OCI-M1 (cell line): ENCODE measurements at places on chromosomes 5 and 9.

DNA sequence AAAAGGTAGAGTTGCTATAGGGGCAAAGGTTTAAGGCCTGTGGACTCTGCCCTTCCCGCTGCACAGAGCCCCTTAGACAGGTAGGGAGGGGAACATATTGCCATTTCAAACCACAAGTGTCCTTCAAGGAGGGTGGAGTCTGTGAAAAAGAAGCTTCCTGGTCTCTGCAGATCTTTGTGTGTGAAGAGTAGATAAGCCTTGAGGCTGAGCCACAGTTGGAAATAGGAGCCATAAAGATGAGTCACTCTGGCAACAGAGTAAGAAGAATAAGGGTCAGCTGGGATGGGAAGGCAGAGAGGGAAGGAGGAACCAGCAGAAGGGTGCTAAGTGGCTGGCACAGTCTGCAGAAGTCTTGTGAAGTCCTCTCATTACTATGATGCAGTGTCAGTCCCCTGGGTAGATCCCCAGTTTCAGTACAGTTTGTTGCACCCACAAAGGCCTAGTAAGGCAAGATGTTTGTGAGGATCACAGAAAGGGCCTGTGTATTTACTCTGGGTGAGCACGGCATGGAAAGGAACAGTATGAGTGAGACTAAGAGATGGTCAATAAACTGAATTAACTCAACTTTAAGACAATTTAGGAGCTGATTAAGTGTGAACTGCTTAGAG lies 18.1 kb downstream of the GRXCR2 start:
- DNase-seq, result peak; percentile 98

- DNase-seq, result peak; percentile 22
Observed at GRCh38 chr9:37995961-37996818, 72.8 kb downstream of the SHB start.

GRCh38 chr9:131394464-131395156 lies 724 bp downstream of the PRRC2B start:
- DNase-seq, result peak; percentile 47

- DNase-seq, result no peak
Observed at GRCh38 chr9:72217306-72217842, 68.1 kb downstream of the GDA start.

DNA sequence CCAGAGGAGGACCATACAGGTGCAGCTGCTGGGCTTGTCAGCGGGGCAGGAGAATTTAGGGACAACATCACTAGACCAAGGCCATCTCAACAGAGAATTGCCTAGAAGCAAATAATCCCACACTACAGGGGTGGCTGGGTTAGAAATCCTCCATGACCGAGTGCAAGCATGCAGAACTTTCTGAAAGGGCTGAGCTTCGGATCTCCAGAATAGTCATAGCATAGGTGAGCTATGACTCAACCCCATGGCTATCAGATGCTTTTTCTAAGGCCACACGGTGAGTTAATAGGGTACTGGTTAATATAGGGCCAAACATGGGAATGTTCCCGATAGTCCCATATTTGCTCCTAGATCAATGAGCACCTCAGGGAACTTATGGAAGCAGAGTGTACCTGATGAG lies 4.2 kb downstream of the KCNIP1 start:
- no peak for DNase-seq

- DNase-seq, result no peak
Observed at GRCh38 chr5:113040672-113041260, 64.2 kb downstream of the DCP2 start.

DNA sequence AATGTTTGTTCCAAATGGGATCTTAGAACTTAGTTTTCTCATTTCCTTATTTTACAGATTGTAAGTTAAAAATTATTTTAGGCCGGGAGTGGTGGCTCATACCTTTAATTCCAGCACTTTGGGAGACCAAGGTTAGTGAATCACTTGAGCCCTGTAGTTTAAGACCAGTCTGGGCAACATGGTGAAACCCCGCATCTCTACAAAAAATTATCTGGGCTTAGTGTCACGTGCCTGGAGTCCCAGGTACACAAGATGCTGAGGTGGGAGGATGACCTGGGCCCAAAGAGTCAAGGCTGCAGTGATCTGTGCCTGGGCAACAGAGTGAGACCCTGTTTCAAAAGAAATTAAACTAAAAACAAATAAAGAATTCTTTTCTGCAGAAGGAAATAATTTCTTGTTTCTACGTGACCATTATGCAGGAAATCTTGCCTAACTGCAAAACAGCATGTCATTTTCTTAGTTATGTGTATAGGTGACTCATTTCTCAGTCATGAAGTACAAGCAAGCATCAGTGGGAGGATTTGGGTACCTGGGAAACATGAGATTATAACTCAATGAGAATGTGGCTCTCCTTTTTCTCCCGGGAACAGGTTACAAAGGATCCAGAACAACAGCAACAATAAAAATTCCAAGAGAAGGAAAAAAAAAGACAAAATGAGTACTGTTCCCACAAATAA lies 375.1 kb upstream of the ST8SIA4 start:
- no peak for DNase-seq

- DNase-seq, result no peak
Observed at GRCh38 chr5:125484272-125484741, 737.9 kb upstream of the ZNF608 start.

GRCh38 chr5:95720094-95720786 lies 10.9 kb upstream of the RHOBTB3 start:
- DNase-seq, result no peak

- DNase-seq, result no peak
Observed at GRCh38 chr5:3780907-3781306, 185.3 kb downstream of the IRX1 start.

DNA sequence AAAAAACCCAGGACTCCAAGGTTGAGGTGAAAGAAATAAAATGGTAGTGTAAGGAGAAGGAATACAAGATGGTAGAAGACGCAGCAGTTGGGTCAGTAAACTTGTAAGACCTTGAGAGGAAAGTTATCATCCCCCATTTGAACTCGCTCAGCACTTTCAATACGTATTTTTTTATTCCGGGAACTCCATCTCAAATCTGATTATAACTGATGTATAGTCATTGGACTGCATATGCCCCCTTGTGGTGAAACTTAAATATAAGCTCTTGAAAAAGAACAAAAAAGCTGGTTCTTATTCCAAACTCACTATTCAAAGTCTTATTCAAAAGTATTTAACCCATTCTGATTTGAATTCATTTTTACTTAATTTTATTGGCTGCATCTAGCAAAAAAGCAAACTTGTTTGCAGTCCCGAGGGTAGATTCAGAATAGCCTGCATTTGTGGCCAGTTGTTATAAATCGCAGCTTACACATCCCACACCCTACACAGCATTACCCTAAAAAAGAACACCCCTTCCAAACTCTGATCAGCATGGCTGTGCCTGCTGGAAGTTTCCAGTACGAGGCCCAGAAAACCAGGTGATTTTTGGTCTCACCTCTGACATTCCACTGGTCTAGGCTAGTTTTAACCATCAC lies 118.0 kb downstream of the ESM1 start:
- peak; percentile 82 for DNase-seq

GRCh38 chr9:24398466-24398865 lies 147.2 kb downstream of the IZUMO3 start:
- peak; percentile 100 for DNase-seq

DNA sequence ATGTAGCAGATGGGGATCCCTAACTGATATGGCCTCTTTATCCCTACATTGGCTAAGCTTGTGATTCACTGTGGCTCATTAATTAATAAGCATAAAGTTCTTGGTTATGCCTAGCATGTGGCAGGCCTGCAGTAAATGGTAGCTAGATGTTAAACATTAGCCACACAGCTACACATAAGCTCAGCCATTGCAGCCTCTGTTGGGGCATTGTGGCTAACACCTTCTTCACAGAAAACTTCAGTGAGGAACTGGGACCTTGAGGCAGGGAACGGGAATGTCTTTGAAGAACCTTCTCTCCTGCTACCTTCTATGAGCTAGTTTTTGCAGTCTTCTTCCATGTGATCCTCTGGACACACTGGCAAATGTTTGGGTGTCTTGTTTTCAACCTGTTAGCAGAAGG lies 338.2 kb downstream of the NTRK2 start:
- no peak for DNase-seq

GRCh38 chr5:173789031-173789920 lies 98.9 kb upstream of the CPEB4 start:
- peak; percentile 19 for DNase-seq

- DNase-seq, result no peak
Observed at GRCh38 chr5:179241764-179242370, 103.4 kb downstream of the ADAMTS2 start.

DNA sequence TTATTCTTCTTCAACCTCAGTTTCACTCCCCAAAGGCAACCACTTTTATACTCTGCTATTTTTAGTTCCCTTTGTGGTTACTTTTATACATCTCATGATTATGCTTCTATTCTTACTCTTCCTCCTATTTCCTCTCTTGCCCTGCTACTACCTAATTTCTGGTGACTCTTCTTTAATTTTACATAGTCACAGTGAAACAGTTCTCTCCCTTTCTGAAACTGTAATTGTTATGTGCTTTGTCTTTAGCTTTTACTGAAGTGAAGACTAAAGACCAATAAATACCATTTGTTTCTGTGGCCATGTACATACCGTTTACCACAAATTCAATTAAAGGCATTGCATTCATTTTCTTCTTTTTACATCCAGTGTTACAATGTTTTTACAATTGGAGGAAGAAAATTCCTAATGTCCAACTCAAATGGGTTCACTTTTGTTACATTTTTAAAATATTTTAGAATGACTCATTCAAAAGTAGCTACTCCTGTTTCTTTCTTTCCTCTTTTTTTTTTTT lies 410.6 kb downstream of the PSAT1 start:
- peak; percentile 43 for DNase-seq
